ENCODE measurements at places on chromosomes 3 and 15.

DNA sequence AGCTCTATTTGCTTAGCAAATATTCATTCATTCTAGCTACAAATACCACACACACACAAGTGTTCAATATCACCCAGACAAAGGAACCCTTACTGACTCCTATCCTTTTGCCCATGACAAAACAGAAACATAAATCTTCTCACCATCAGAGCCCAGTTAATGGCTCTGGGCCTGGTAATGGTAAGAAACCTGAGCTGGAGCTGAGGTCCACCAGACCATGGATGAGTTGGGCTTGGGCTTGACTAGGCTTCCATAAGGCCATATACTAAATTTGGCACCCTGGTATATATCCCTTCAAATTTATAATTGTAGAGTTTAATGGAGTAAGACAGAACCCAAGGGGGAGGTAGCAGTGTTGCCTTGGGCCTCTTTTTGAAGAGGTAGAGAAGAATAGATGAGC lies 29.4 kb downstream of the GPR176 start:
- DNase-seq: no peak

DNA sequence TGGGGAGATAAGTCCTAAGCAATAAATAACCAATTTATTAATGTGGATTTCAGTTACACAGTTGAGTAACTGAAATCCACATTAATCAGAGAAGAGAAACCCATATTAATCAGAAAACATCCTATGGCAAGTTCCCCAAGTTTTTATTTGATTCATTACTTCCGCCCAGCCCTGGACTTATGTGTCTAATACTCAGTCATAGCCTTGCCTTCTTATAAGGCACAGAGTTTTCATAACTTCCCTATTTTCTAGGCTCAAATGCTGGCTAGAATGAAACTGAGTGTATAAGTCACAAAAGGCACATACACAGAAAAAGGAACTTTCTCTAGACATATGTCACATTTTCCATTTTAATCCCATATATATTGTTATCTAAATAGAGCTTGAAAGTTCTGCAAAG lies 28.8 kb downstream of the CD47 start:
- no peak for DNase-seq

DNA sequence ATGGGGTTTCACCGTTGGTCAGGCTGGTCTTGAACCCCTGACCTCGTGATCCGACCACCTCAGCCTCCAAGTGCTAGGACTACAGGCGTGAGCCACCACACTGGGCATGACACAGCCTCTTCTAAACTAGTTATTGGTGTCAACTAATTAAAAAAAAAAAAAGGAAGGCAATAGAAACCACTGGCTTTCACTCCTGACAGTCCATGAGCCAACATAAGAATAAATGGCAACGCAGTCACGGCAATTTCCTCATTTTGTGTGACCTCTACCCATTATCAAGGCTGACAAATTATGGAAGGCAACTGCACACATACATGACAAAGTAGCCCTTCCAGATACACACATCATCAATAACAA lies 5.9 kb downstream of the ARHGEF3 start:
- DNase-seq: no peak

DNA sequence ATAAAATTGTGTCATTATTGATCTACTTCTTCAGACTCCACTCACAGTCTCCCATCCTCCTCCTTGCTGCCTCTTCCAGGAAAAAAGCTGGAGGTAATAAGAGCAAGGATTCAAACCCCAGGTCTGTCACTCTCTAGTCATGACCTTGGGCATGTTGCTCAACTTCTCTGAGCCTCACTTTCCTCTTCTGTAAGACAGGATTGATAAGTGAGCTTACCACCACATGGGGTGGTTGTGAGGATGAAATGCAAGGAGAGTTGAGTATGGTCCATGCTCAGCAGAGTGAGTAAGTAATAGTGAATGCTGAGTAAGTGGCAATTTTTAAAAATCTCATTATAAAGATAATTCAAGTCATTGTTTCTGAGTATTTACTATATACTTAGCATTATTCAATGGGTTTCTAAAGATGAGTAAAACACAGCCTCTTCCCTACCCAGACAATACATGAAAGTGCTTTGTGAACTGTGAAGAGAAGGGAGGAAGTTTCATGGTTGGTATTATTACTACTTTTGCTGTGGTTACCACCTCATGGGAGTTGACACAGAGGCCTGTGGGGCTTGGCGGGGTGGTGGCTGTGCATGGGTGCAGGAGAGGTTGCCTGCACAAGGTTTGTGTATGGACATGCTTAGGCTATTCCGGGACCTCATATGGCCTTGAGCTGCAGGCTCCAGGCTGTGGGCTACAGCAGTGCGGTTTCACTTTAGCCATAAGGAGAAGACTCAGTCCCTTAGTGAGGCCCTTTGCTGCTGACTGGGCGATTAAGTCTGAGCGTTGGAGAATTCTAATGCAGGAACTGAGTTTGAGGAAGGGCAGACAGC lies 30.0 kb downstream of the SLC6A11 start:
- DNase-seq: no peak

DNA sequence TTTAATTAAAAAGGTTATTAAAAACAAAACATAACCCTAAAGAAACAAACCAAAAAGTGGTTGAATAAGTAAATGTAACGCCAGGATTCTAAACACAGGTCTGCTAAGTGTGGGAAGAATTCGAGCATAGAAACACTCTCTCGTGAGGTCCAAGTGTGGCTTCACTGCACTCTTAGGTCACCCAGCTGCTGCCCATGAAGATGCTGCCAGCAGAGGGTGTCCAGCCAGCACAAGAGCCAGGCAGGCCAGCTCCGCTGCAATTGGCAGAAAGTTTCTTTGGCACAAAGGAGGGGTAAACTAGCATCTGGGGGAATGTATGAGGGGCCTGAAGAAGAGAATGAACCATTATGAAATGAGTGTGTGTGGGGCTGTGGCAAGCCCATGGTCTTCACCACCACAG lies 215.7 kb upstream of the FEZF2 start:
- DNase-seq: no peak

- DNase-seq: no peak
These were observed 828.4 kb downstream of the VGLL3 start for GRCh38 chr3:86162521-86162920.

DNA sequence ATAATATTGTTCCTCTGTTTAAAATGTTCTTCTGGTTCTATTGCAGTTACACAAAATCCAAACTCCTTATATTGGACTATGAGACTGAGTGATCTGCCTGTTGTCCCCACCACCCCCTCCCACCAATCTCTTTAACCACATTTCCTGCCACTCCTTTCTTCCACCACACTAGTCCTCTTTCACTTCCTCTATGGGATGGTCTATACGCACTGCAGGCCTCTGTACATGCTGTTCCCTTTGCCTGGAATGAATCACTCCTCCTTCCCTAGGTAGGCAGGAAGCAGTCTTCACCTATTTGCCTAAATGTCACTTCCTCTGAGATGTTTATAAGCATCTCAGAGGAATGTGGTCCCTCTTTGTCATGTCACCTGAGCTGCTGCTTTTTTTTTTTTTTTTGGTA lies 4.0 kb downstream of the MAP2K1 start:
- DNase-seq: peak; percentile 54

- no peak for DNase-seq
These were observed 151.7 kb upstream of the PTPRG start for GRCh38 chr3:61409638-61410037.

DNA sequence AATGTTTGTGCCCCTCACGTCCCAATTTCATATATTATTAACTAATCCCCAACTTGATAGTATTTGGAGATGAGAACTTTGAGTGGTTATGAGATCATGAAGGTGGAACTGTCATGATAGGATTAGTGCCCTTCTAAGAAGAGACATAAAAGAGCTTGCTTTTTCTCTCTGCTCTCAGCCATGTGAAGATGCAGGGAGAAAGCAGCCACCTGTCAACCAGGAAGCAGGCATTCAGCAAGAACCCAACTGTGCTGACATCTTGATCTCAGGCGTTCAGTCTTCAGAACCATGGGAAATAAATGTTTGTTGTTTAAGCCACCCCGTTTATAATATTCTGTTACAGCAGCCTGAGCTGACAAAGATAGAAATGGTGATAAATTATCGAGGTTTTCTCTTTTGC lies 278.7 kb upstream of the KCNMB2 start:
- DNase-seq: no peak

GRCh38 chr15:83380682-83381081 lies 66.5 kb upstream of the SH3GL3 start:
- DNase-seq: peak; percentile 78

DNA sequence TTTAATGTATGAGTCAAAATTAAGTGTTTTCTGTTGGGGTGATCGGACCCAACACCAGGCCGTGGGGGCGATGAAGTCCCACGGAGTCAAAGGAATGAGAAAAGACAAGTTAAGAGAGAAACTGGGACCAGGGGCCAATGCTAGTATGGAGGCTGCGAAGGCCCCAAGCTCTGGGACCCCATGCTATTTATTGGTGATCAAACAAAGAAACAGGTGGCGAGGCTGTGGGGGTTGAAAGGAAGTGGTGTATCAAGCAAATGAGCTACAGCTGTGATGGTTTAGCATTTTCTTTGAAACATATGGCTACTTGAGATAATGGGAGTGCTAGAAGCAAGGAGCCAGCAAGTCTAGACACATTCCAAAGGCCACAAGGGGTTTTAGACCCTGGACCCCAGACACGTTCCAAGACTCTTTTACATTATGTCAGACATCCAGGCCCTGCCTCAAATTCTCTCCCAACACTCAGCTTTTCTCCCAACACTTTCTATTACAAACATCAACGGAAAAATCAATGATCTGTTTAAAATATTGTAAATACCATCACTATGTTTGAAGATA lies 56.0 kb upstream of the SNRPN start:
- no peak for DNase-seq

DNA sequence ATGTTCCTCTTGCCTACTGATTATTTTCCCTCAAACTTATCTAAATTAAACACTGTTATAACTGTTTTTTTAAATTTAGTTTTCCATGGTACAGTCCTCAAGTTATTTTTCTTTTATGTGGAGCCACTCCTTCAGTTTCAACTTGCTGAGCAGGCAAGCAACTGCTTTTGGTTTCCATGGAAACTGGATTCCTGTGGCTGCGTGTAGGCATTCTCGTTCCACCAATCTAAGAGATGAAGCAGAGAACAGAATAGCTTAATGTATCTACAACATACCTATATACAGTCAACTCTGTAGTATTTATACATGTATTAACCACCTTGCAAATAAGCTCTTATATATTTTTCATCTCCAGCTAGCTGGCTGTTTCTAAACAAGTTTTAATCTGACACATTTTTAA lies 25.8 kb upstream of the ANXA2 start:
- DNase-seq: peak; percentile 88

DNA sequence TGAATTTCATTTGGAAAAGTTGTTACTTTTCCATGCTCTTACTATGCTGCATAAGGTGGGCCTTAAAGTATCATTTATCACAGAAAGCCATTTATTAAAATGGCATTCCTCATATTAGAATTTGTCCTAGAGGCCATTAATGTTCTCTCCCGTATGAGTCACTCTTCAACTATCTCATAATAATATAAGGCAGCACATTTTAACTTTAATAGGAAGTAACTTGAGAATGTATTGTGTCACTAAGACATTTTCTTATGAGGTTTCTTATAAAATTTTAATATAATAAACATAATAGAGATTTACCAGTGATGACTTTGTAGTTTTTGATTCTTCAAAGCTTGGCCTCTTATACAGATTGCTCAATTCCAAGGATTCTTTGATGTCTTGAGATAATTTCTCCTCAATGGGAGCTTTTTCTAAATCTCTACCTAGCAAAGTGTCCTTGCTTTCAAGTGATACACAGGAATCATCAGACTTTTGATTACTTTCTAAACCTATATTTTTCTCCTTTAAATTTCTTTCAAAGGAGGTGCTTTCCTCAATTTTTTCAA lies 74.7 kb downstream of the ZBBX start:
- DNase-seq: no peak

GRCh38 chr15:89822951-89823711 lies 8.5 kb upstream of the ANPEP start:
- DNase-seq: peak; percentile 9

- DNase-seq: peak; percentile 51
These were observed 33.3 kb upstream of the PAQR5 start for GRCh38 chr15:69265347-69265955.

DNA sequence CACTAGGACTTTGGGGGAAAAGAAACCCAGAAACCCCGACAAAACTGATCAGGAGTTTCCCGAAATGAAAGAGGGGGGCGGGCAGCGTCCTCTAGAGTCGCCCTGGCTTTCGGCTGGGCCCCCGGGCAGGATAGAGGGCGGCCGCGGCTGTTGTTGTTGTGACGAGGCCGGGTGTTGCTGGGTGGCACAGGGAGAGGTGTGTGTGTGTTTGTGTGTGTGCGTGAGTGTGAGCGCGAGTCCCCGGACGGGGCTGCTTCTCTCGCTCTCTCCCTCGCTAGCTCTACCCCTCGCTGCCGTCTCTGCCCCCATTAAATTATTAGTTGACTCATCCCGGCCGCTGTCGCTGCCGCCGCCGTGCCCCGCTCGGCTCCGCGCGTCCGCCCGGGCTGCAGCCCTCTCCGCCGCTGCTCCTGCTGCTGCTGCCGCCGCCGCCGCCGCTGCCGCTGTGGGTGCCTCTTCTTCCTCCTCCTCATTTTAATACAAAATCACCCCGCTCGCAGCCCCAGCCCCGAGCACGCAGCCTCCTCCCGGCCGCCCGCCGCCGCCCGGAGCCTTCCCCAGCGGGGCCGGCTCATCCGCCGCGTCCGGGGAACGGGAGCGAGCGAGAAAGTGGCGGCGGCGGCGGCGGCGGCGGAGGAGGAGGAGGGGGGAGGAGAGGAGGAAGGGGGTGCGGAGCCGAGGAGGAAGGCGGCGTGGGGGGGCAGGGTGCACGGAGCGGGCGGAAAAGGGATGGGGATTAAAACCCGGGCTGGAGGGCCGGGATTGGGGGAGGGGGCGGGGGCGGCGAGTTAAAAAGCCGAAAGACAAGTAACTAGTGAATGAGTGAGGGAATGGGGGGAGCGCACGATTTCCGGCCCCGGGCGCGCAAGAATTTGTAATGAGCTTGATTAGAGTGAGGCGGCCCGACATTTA lies at the start of gene SATB1:
SATB1 (minus strand) TSS at position 611 of the 912 bp plus-strand sequence. CDS start 4,372 bp downstream, outside the sequence.
- peak; percentile 74 for DNase-seq

DNA sequence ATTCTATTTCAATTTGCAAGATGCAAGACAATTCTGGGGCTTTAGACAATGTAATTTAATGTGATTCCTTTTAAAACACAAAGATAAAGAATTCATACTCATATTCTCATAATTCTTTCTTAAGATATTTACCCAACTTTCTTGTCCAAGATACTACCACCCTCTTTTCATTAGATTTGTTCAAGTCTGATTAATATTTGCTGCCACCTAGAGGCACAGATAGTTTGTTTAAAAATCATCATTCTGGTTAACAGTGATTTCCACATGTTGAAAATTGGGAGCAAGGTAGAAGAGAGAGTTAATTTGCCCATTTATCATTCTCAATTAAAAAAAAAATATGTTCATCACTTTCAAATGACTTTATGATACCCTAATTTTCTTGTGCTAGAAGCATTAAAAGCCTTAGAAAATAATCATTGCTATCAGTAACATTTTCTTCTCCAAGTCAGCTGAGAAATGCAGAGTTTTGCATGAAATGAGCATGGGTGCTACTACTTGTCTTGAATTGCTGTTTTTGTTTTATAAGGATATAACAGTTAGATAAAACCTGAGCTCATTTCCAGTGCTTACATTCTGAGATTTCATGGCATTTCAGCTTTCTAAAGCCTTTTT lies 11.6 kb downstream of the TAMM41 start:
- DNase-seq: no peak

- DNase-seq: no peak
These were observed 5.2 kb downstream of the TADA3 start for GRCh38 chr3:9786825-9787669.

All from SW480 (cell line).